Stimulated activated CD8-positive, alpha-beta memory T cell treated with anti-CD3 and anti-CD28 coated beads, Interleukin-4, amount 100 ng/mL, for 1 hour (primary cell): ENCODE measurements at places on chromosomes 5 and 9.

DNA sequence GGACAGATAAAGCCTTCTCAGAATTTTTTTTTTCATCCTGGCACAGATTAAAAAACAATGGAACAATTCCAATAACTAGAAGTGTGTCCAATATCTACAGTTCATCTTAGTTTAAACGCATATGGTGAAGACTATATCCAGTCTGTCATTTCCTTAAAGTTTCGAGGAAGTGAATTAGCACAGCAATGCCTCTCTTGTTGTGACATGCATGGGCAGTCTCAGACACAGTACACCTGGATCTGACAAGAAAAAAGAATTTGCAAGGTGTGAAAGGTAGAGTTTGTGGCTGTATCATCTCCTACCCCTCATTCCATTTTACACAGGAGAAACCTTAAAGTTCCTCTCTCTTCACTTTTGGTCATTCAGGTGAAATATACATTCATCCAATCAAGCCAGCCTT, 100.6 kb upstream of the ADAMTS19 start:
- DNase-seq, result no peak

GRCh38 chr5:132470596-132470995, 20.0 kb downstream of the IRF1 start:
- DNase-seq, result no peak

- DNase-seq, result no peak
These were observed 44.1 kb upstream of the CDKN2B start for GRCh38 chr9:22053178-22053577.

GRCh38 chr5:132800545-132800944, 12.6 kb upstream of the SOWAHA start:
- DNase-seq, result no peak

GRCh38 chr5:74639807-74640449, 600 bp downstream of the ENC1 start:
- DNase-seq, result no peak

DNA sequence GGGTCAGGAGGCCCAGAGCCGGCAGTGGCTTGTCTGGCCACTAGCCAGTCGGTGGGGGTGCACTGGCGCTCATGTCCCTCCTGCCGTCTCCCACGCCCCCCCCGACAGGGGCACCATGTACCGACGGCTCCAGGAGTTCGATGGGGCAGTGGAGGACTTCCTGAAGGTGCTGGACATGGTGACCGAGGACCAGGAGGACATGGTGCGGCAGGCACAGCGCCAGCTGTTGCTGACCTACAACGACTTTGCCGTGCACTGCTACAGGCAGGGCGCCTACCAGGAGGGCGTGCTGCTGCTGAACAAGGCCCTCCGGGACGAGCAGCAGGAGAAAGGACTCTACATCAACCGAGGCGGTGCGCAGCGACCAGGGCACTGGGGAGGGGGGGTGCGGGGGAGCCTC, 8.1 kb downstream of the TTC16 start:
- DNase-seq, result no peak

DNA sequence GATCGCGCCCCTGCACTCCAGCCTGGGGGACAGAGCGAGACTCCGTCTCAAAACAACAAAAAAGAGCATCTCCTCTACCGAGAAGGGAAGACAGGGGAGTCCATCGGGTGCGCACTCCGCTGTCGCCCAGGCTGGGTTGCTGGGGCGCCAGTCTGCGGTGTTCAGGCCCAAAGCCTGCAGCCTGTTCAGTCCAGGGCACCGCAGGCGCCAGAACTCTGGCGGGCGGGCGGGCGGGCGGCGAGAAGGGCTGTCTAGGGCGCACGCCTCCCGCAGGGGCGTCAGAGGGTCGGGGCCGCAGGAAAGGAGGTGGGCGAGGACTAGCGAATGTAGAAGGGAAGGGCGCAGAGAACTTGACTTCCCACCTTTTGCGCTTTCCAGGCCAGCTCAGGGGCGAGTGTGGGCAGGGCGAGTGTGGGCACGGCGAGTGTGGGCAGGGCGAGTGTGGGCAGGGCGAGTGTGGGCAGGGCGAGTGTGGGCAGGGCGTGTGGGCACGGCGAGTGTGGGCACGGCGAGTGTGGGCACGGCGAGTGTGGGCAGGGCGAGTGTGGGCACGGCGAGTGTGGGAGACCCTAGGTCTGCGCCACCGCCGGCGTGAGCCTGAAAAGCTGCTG, 10.5 kb downstream of the PROP1 start:
- DNase-seq, result no peak

DNA sequence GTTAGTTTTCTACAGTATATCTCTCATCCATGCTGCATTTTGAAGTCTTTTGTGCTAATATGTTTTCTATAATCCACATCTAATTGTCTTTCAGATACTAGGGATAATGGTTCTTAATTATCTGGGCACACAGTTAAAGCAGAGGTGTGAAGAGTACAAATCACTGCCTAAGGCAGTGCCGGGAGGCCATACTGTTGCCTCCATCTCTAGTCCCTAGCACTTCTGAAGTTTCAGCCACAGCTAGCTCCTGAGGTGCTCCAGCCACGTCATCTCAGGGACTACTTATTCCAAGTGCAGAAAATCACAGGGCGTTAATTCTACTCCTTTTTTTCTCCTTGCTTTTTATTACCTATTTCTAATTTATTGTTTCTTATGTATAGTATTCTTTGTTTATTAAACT, 760.0 kb upstream of the FAM174A start:
- DNase-seq, result no peak

DNA sequence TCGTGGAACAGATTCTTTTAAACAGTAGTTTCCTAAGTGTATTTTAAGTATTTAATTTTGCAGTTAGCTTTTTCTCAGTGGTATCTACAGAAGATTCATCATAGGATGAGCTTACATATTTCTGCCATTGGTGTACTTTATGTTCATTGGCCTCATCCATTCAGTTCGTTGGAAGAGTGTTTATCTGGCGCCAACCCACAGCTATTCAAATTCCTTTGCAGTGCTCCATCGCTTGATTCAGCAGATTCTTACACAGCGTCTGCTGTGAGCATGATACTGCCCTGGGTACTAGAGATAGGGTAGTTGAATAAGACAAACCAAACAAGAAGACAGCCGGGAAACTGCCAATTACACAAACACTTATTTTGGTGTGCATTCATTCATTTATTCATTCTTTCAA, 55.1 kb downstream of the NUP214 start:
- no peak for DNase-seq

GRCh38 chr5:66708368-66708767, 112.2 kb downstream of the MAST4 start:
- no peak for DNase-seq

GRCh38 chr5:120463991-120464626, at the start of gene PRR16:
Gene PRR16 (plus strand): TSS chr5:120464300.
- DNase-seq, result no peak

DNA sequence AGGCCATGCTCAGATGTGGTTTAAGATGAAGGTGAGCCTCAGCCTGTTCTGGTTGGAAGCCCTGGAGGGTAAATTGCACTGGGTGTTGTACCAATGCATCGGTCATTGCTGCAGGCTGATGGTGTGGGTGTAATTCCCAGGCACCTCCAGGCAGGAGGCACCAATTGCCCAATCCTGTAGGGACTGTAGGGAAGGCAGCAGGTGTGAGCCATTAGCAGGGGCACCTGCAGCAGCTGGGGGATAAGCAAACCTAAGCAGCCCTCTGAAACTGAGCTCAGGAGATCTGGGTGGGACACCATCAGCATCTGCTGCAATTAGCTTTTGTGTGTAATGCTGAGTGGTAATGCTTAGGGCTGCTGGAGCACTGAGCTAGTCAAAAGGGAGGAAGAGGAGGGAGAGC, 190.1 kb upstream of the TBC1D2 start:
- no peak for DNase-seq

- no peak for DNase-seq
These were observed 6.3 kb downstream of the NOXA1 start for GRCh38 chr9:137429546-137429890.

DNA sequence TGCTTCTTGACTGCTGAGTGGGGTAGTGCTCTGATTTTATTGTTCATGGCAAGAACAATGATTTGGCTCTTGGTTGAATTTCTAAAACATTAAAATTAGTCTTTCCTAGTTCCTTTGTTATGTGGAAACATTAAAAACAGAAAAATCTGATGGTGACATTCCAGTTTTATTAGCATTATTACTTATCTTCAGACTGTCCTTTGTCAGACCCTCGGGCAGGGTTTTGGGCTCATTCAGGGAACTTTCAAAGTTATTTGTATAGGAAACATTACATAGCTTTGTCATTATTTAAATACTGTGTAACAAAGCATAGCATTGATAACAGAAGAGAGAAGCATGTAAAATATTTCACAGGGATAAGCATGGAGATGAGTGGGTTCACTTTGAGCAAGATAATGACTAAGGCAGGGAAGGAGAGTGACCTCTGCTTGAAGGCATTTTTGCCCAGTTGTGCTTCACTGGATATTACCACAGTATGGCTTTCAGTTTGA, 119.9 kb downstream of the KDM4C start:
- no peak for DNase-seq

- DNase-seq, result no peak
These were observed 88.6 kb upstream of the MYO10 start for GRCh38 chr5:17024686-17025180.

DNA sequence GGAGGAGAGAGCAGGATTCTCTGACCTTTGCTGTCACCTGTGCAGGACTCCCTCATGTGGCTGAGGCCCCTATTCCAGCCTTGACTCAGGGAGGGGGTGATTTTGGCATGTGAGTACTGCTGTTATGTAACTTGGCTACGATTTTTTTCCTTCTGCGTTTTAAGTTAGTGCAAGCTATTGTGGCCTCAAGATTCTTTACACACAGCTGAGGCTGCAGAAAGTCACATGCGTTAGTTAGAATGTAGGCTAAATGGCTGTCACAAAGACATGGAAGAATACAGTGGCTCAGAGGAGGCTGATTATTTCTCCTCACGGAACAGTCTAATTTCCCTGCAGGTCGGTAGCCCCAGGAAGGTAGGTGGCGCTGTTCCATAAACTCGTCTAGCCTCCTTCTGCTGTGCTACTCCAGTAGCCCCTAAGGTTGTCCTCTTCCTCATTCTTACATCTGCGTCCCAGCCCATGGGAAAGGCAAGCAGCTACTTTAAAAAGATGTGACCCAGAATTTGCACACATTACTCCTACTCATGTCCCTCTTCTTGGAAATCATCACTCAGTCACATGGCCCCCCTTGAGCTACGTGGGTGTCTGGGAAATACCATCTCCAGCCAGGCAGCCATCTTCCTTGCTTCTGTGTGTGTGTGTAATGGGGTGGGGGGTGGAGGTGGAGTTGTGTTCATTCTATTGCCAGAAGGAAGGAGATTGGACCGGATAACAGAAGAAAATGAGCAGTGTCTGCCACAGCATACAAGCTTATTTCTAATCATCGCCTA, 486.6 kb downstream of the CCDC171 start:
- no peak for DNase-seq

DNA sequence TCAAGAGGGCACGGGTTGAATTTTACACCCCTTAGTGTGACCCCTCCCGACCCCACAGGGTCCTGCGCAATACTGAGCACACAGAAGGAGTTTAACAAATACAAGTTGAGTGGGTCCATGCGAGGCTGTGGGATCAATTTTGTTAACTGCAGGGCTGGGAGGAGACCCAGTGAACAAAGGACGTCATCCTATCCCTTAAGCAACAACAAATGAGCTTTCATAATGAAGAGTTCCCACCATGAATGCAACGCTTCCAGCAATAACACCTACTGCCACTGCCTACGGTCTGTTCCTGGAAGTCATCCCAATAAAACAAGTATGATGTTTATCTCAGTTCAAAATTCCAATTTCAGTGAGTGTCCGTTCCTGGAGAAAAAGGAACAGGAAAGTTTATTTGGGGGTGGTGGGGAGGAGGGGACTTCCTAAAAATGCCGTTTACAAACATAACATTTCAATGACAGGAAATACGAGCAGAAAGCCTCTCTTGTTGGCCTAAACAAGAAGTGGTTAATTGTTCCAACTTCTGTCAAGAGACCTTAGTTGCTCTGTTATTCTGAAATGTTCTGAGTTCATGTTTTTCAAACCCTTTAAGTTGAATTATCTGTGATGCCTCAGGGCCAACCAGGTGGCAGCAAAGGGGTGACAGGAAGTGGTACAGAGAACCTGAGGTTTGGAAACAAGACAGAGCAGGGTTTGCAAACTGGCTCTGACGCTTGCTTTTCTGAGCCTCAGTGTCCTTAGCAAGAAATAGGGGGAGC, 65.8 kb upstream of the PLPP6 start:
- peak; percentile 27 for DNase-seq

DNA sequence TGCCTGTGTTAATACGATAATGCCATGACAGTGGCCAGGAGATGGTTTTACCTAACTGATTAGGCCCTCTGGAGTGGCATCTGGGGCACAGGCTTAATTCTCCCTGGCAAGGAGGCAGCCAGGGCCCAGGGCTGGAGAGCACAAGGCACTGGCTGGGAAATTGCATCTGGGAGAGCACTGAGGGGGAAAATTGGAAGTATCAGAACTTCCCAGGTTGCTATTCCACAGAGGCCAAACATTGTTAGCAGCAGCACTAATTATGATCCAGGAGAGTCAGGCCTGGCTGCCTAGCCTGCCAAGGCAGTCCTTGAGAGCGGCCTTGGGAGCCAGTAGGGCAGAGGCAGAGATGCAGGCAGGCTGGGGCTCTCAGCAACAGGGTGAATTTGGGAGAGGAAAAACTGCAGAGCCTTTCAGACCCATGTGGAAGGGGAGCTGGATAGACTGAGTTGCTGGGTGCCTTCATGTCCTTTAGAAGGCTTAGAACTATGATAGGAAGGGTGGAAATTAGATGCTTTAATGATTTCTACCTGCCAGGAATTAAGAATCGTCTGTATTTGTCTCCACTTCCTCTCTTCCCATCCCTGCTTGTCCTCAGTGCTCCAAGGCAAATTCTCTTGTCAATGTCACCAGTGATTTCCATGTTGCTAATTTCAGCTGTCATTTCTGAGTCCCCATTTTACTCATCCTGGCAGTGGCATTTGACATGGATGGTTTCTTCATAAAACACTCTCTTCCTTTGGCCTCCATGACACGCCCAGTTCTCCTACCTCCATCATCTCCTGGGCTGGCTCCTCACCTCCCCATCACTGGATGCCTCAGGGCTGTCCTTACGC, 56.1 kb upstream of the HSPA9 start:
- no peak for DNase-seq

- DNase-seq, result no peak
These were observed 234.3 kb upstream of the MSX2 start for GRCh38 chr5:174489920-174490597.

DNA sequence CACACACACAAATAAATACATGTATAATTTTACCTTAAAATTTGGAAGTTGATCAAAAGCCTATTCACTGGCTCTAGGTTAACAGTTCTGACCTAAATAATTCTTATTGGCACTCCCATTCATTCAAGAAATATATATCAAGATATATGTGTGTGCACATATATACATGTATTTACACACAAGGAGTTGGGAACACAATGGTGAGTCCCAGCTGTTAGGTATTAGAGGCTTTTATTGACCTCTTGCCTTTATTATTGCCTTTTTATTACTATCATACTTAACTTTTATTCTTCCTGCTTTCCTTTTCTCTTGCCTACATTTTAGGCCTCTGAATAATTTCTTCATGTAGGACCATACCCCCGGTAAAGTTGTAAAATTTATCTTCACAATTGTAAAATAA, 25.0 kb downstream of the CCDC152 start:
- no peak for DNase-seq

GRCh38 chr5:83787631-83788030, 67.0 kb upstream of the HAPLN1 start:
- DNase-seq, result no peak
